ENCODE measurements at places on chromosomes 5 and 9.

GRCh38 chr5:79990205-79990597, 861 bp downstream of the MTX3 start:
- no peak for DNase-seq

DNA sequence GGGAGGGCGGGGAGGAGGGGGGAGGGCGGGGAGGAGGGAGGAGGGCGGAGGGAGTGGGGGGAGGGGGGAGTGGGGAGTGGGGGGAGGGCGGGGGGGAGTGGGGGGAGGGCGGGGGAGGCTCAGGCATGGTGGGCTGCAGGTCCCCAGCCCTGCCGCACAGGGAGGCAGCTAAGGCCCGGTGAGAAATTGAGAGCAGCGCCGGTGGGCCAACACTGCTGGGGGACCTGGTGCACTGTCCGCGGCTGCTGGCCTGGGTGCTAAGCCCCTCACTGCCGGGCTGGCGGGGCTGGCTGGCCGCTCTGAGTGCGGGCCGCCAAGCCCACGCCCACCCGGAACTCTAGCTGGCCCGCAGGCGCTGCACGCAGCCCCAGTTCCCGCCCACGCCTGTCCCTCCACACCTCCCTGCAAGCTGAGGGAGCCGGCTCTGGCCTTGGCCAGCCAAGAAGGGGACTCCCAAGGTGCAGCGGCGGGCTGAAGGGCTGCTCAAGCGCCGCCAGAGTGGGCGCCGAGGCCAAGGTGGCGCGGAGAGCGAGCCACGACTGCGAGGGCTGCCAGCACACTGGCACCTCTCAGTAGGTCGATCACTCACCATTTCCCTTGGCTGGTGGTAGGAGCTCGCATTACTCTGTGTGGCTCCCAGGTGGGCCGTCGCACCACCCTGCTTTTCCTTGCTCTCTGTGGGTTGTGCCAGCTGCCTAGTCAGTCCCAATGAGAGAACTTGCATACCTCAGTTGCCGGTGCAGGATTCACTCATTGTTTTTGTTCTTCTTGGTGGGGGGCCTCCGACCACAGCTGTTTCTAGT, 160.2 kb downstream of the CNTLN start:
- DNase-seq = no peak

DNA sequence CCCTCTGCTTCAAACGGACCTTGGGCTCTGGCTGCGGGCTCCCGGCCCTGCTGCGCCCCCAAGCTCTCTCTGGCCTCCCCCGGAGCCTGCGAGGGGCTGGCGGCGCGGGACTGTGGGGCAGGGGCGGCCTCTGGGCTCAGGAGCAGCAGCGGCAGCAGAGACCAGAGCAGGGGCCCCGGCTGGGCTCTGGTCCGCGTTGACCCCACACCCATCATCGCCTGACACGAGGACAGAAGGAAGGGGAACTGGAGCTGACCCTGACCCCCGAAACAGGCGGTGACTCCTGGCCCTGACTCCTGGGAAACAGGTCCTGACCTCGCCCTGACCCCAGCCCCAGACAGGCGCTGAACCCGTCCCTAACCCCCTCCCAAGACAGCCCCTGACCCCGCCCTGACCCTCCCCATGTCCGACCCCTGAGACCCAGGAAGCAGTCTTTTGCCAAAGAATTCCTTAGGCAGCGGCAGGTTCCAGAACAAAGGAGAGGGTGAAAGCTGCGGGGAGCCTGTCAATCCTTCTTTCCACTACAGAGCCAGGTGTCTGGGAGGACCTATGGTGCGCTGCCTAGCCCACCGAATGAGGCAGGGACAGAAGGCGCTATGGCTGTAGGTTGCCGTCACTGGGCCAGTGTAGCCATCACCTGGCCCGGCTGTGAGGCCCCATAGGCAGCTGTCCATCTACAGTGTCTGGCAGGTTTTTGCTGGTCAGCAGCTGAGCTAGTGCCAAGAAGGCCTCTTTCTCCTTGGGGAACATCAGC, 74.7 kb upstream of the SPTLC1 start:
- DNase-seq = no peak

GRCh38 chr5:53087171-53087570, 22.4 kb downstream of the MOCS2 start:
- DNase-seq = no peak

- no peak for DNase-seq
Measured at GRCh38 chr5:62431735-62432620, 19.4 kb downstream of the IPO11 start.

DNA sequence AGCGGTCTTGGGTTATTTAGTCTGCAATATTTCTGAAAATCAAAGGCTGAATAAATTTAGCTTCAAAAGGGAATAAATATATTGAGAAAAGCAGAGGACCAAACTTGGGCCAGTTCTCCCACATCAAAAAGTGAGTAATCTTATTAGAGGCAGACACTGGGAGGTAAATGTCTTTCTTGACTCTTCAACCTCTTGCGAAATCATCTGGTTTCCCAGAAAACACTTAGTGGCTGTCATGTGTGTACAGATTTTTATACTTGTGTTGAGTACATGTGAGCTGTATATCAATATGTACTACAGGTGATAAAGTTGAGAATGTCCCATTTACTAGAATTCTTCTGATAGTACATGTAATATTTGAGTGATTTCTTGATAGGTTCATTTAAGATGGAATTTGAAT, 454.9 kb downstream of the PRR16 start:
- no peak for DNase-seq

DNA sequence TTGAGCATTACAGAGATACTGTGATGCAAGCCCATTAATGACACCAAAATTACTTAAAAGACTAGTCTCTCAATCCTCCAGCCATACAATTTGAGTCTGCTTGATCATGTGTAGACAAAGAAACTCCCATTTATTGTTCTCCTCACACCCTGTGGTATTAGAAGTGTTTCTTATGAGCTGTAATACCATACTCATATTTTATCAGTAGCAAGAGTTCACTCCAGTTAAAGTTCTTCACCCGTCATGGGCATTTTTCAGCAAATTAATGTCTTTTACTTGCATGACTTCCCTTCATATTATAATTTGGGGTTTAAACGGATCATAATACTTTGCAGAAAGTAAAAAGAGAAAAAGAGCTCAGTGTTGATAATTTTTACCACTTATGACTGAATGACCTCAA, 242.9 kb downstream of the BNC2 start:
- no peak for DNase-seq

- DNase-seq = no peak
Measured at GRCh38 chr9:136578915-136579649, 33.2 kb upstream of the NOTCH1 start.

DNA sequence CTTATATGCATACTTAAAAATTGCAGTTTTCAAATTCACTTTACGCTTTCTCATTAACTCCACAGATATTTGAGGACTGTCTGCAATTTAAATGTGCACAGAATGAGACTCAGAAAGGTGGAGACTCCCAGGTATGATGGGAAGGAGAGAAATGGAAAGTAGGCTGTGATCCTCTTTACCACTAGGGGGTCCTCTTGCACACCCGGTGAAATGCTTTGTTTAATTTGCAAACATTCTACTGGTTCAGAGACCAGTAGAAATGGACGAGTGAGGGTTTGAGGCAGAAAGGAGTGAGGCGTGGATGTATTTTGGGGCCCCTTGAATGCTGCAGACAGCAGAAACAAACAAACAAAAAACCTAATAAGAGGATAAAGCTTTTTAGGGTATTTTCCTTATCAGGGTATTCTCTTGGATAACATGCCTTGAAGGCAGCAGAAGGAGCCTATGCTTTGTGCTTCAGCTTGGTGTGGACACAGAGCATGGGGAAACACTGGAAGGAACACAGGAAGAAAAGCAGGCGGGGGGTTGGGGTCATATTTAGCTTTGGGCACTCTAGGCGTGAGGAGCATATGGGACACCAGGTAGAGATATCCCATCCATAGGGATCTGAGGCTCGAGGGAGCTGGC, 410.1 kb downstream of the DMRT2 start:
- DNase-seq = peak; percentile 8

DNA sequence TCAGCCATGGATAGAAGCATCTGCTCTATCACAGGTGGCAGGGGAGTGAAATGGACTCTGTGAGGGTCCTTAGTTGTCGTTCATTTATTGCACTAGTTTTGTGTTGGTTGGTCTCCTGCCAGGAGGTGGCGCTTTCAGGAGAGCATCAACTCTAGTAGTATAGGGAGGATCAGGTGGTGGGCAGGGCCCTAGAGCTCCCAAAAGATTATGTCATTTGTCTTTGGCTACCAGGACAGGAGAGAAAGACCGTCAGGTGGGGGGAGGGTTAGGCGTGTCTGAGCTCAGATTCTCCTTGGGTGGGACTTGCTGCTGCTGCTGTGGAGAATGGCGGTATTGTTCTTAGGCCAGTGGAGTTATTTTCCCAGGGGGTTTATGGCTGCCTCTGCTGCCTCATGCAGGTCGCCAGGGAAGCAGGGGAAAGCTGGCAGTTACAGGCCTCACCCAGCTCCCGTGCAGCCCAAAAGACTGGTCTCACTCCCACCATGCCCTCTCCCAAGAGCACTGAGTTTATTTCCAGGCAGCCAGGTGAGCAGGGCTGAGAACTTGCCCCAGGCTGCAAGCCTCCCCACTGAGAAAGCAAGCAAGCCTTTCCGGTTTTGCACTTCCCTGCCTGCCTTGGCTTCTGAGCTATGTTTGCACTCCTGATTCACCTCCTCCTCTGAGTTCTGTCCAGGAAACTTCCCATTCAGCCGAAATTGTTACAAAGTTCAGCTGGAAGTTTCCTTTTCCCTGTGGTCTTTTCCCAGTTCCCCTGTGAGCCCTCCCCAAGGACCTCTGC, 317.3 kb downstream of the TAF11L14 start:
- DNase-seq = peak; percentile 34

GRCh38 chr9:19397845-19398244, 11.0 kb upstream of the ACER2 start:
- DNase-seq = no peak

GRCh38 chr9:37390759-37391158, 31.7 kb upstream of the GRHPR start:
- DNase-seq = peak; percentile 32

GRCh38 chr9:34612788-34613390, 992 bp upstream of the RPP25L start:
- peak; percentile 92 for DNase-seq

DNA sequence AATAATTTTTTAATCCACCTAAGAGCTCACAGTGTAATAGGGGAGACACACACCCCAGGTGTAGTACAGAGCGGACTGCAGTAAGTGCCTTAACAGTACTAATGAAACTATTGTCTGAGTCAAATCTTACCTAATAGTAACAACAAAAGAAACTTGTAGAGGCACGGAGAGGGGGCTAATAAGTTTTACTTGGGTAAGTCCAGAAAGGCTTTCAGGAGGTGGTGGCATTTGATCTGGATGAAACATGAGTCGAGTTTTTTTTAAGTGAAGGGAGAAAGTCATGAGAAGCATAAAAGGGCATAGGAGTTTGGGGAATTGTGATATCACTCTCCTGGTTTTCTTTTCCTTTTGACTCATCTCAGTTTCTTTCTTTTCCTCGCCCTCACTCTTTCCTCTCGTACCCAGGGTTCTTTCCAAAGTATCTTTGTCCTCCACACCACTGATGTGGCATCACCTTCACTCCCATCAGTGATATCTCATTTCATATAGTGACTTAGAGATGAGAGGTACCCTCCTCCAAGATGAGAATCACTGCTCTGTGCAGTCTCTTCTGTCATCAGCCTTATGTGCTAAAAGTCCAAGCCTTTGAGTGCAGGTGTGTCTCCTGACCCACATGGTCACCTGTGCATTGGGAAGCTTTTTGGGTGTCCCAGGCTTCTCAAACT, 2.0 kb downstream of the CTNNA1 start:
- DNase-seq = no peak

- no peak for DNase-seq
Measured at GRCh38 chr5:171862624-171863023, 77.0 kb downstream of the SMIM23 start.

GRCh38 chr9:131252120-131252519, 24.2 kb downstream of the FAM78A start:
- DNase-seq = no peak

DNA sequence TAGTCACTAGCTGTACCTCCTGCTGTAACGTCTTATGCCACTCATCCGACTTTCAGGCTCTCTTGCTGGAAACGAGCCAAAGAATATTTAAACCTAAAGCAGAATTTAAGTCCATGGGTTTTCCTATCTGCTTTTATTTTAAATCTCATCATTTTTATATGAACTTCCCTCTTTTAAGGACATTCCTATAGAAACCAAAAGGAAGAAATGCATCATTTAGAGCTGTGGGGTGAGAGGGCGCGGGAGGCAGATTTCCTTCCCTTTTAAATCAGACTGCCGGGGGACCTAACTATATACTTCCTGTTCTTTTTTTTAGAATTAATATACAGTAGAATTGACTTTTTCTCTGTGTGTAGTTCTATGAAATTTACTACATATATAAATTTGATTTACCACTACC, 468.8 kb downstream of the BNC2 start:
- DNase-seq = no peak

DNA sequence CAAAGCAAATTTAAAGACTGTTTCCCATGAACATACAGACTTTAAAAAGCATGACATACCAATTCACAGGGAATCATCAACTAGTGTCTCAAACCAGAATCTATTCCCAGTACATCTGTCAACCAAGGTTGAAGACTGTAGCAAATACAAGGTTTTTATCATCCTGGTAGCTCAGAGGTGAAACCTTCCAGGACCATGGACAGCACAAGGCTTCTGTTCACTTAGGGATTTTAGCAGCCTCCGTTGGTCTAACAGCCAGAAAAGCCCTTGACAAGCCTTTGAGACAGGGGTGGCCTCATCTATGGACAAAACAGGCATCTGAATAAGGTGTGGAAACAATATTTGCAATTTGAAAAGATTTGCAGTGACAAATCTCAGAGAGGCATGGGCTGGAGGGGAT, 119.0 kb downstream of the TRIM32 start:
- peak; percentile 46 for DNase-seq

- DNase-seq = no peak
Measured at GRCh38 chr5:4551034-4551433, 589.1 kb upstream of the ADAMTS16 start.

DNA sequence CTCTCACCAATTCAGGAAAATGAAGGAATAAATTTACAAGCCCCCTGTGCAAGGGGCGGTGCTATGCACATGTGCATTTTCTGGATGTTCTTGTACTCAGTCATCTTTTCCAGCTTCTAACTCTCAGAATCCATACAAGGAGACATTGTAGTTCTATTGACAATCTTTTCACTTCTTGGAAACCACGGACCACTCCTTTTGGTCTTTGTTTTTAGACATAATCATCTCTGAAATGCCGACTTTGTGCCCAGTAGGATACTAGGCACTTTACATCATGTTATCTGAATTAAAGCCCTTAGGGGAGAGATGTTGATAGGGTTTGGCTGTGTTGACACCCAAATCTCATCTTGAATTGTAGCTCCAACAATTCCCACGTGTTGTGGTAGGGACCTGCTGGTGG, 322.6 kb upstream of the WWC1 start:
- DNase-seq = no peak

DNA sequence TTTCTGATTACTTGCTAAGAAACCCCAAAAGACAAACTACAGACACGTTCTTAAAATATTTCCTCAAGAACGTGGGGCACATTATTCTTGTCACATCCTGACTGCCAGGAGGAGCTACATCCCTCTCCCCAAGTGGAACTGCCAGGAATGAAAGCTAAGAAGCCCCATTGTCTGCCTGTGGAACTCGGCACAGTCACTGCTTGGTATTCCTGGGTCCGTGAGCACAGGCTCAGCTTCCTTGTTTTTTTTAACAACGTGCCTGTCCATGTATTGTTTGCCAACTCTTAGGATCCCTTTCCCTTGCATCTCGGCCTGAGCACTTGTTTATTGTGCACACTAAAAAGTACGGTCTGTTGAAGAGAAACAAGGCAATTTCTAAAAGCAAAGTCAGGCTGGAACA, 47.0 kb upstream of the SELENOP start:
- DNase-seq = no peak

GRCh38 chr5:81154725-81155124, 78.4 kb upstream of the CKMT2 start:
- no peak for DNase-seq
